ENCODE measurements at places on chromosomes 12 and 14.
A peak's percentile ranks its signal among the peaks of the same experiment; 100 is the strongest.

GRCh38 chr12:85260896-85261295, 19.1 kb upstream of the ALX1 start:
- no peak for DNase-seq

DNA sequence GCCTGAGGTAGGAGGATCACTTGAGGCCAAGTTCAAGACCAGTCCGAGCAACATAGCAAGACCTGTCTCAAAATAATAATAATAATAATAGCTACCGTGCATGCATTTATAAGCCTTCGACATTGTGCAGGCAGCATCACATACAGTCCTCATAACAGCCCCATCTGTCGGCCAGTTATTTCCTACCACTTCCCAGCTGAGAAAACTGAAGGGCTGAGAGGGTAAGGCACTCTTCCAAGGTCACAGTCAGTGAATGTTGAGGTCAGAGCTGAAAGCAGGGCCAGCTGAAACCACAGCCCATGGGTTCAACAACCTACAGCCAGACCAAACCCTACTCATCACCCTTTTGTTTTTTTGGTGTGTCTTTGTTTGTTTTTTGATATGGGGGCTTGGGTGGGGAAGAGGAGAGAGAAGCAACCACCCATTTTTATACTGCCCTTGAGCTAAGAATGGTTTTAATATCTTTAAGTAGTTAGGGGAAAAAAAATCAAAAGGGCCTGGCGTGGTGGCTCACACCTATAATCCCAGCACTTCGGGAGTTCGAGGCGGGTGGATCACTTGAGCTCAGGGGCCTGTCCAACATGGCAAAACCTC, 16.8 kb upstream of the ITPK1 start:
- DNase-seq = peak; percentile 3

- no peak for DNase-seq
Measured at GRCh38 chr12:98817742-98818141, 172.7 kb downstream of the APAF1 start.

GRCh38 chr12:68235576-68235975, 10.0 kb upstream of the IL26 start:
- DNase-seq = no peak

- DNase-seq = no peak
Measured at GRCh38 chr14:85041618-85042017, 488.3 kb upstream of the FLRT2 start.

- no peak for DNase-seq
Measured at GRCh38 chr12:75525263-75525662, 13.9 kb upstream of the KRR1 start.

- no peak for DNase-seq
Measured at GRCh38 chr12:104649217-104649824, 192.6 kb downstream of the CHST11 start.

GRCh38 chr12:55780685-55781084, 36.8 kb downstream of the SARNP start:
- DNase-seq = no peak

- no peak for DNase-seq
Measured at GRCh38 chr14:91770185-91770584, 38.3 kb upstream of the CATSPERB start.

- DNase-seq = no peak
Measured at GRCh38 chr14:59360923-59361794, 104.0 kb downstream of the GPR135 start.

- no peak for DNase-seq
Measured at GRCh38 chr12:110371408-110372055, 32.0 kb downstream of the ANAPC7 start.

DNA sequence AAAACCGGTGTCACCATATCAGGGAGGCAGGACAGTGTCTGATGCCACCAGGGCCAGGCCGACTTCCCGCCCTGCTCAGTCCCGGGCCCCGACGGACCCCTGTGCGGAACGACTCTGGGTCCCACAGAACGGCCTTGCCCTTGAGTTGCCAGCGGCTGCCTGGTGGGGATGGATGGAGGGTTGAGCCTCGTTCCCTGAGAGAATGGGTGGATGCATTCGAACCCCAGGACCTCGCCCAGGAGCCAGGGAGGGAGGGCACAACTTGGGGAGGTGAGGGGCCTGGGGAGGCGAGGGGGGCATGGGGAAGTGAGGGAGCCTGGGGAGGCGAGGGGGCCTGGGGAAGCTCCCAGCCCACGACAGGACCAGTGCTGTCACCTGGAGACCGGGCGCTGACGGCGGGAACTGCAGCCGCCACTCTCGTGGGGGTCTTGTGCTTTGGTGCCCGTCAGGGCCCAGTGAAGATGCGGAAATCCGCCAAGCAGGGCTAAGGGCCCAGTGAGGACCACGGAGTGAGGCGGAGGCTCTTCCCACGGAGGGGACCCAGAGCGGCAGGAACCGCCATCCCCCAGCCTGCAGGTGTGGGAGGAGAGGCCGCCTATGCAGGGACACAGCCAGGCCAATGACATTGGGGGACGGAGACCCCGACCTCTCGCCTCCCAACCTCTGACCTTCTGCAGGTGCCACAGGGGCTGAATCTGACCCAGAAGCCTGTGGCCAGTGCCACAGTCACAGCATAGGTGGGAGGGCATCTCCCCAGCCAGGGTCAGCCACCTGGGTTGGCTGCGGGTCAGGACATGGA, 74.4 kb upstream of the GALNT9 start:
- DNase-seq = no peak

DNA sequence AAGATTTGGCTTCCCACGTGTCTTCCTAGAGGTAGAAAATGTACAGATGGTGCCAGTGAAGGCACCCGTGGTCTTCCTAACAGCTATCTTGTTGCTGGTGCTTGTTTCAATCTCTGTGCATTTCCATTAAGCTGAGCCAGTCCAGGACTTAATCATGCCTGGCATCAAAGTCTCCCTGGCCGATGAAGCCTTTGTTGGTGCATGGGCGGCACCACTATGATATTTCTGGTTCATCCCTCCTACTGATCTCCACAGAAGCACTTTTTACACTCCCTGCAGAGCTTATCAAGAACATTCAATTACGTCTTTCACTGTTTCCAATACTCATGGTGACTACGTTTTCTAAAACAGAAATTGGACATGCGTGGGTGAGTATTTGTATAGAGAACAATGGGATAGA, 128.4 kb downstream of the TTC8 start:
- no peak for DNase-seq

DNA sequence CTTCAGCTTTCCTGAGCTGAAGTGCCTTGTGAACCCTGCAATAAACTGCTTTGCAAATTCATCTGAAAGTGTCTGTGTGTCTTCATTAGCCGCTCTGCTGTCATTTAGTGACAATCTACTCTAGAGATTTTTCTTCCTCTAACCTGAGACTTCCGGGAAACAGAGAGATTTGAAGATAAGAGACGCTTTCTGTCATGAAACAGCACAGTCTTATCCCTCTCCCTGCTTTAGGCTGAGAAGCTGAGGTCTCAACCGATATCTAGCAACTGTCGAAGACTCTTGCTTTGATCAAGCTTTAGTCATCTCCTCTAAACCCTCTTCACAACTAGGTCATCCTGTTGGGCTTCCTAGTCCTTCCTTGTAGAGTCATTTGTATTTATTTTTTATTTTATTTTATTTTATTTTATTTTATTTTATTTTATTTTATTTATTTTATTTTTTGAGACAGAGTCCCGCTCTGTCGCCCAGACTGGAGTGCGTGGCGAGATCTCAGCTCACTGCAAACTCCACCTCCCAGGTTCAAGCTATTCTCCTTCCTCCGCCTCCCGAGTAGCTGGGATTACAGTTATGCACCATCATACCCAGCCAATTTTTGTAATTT, 1.2 kb downstream of the RNASE2 start:
- no peak for DNase-seq

GRCh38 chr14:104113631-104114420, 24.6 kb upstream of the KIF26A start:
- no peak for DNase-seq

DNA sequence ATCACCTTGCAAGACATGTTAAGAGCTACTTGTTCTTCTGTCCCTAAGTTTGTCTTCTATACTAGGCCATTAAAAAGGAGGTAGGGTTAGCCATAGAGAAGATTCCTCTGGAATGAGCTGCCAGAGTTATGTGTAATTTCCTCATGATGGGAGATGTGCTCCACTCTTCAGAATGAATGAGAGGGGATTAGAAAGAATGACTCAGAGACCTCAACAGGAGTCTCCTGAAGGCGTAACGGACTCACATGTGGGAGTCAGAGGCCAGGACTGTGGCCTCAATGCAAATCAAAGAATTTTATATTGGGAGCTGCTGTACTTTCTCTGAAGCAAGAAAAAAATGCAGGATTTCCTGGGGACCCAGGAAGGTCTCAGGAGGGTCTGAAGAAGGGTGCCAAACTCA, 87.8 kb upstream of the ATXN7L3B start:
- no peak for DNase-seq

DNA sequence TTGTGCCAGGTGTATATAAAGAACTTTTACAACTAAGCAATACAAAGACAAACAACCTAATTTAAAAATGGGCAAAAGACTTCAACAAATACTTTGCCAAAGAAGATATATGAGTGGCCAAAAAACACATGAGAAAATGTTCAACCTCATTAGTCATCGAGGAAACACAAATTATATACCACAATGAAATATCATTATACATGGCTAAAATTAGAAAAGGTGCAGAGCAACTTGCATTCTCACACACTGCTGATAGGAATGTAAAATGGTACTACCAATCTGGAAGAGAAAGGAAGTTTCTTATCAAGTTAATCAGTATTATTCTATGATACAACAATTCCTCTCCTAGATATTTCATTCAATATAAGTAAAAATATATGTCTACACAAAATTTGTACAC, 131.6 kb upstream of the FRMD6 start:
- no peak for DNase-seq

DNA sequence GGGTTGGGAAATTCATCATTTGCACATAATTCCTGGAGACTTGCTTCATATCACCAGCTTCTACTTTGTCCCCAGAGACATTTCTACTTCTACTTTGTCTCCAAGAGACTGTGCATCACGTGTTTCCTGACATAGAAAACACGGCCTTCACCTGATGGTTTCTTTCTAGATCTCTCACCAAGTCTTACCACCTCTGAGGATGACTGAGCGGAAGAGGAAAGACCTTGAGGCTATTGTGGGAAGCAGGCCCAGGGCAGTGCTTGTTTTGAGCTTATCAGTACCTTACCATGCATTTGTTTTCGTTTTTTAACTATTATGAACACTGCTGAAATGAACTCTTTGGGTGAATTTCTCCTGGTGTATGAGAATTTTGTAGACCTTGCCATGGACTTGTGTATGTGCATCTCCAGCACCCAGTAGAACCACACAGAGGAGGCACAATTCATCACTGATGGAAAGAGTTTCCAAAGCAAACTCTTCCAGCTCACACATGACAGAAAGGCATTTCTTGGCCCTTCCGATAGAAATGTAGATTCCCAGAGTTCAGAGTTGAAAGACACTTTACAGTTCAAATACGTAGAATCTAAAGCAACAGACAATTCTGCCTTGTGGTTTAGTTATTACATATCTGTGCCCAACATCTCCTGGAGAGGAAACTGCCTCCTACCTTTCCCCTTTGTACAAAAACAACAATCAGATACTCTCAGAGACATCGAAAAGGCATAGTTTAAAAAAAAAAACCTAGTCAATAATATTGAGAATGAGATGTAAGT, 434.7 kb downstream of the FUT8 start:
- no peak for DNase-seq

GRCh38 chr12:65628061-65628460, 196.2 kb upstream of the HMGA2 start:
- DNase-seq = no peak

DNA sequence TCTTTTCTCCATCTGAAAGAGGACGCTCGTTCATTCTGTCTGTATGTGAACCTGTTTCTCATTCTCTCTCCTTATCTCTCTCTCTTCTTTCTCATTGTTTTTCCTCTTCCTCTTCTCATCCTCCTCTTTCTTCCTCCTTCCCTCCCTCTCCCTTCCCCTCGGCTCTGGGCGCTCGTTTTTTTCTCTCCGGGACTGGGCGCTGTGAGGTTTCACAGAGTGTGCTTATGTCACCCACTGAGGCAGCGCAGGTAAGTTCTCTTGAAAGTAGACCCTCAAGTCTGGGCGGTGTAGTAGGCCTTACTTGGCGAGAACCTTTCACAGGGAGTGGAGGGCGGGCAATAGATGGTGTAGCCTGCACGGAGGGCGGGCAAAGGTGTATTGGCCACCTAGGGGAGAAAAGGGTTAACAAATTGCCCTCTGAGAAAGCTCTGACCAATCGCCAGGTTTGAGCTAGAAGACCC, 4.5 kb upstream of the SIX1 start:
- no peak for DNase-seq

- no peak for DNase-seq
Measured at GRCh38 chr12:32586390-32586789, 92.7 kb upstream of the DNM1L start.
